ENCODE measurements at places on chromosomes 7 and 10.

DNA sequence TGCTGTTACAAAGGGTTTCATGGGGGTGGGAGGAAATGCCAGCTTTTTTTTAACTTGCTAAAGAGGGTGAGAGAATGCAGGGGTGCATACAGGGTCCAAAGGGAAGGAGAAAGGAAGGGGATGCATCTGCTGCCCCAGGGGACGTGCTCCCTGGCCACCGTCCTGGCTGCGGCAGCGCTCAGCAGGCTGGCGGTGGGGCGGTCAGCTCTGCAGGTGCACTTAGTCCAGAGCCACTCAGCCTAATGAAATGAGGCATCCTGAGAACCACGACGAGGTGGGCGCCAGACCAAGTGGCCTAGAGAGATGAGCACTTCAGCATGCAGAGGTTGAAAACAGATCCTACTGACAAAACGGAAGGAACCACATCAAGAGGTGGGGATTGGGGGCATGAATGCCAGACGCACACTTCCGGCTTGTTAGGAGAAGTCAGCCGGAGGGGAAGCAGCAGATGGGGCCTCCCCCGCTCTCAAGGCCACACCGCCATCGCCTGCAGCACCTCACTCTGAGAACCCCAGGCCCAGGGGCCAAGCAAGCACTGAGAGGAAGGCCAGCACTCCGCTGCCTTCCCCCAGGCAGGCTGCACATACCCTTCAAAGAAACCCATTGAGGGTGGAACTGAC lies 94.5 kb downstream of the MAD1L1 start:
- no peak for DNase-seq

DNA sequence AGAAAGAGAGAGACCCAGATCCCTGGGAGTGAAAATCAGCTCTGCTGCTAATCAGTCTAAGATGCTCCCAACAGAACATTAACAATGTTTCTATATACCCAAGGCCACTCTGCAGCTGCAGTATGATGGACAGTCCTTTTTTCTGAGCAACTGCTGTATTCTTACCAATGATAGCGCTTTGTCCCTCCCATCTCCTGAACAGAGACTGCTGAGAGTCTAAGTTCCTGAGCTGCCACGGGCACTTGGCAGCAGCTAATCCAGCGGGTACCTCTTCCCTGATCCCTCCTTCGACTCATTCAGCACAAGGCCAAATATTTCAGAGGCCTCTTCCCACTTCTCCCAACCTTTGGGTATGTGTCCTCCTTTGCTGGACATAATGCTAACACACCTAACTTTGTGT lies 7.7 kb downstream of the CPVL start:
- DNase-seq, result no peak

DNA sequence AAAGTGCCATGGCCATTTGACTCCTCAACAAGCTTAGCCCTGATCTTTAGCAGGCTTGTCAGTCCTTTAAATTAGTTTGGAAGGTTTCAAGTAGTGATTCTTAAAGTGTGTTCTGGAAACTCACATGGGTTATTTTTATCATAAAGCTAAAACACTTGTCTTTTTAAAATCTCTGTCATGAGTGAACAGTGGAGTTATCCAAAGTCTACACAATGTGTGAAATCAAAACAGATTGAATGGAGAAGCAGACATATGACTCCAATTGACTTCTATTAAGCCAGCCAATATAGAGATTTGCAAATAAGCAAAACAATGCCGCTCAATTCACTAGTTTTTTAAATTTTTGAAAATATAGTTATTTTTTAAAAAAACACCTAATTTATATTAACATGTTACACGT lies 53.3 kb upstream of the SORCS3 start:
- DNase-seq, result no peak

DNA sequence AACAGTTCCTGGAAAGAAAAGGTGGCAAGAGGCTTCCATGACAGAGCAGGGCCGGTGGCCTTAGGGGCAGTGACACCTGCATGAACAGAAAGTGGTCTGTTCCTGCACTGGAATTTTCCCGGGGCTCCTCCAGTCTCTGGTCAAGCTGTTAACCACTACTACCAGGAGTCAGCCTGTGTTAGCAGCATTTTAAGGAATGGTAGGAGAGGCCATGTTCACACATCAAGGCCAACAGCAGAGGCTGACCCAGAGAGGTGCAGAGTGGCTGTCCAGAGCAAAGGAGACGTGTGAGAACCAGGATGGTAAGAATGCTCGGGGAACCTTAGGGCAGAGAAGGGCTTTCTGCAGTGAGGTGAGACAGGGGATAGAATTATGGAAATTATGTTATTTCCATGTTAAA lies 8.5 kb downstream of the H2BK1 start:
- no peak for DNase-seq

- DNase-seq, result no peak
Measured at GRCh38 chr7:30225863-30226613, 58.4 kb upstream of the ZNRF2 start.

- DNase-seq, result no peak
Measured at GRCh38 chr7:157576415-157576814, 239.6 kb downstream of the DNAJB6 start.

- no peak for DNase-seq
Measured at GRCh38 chr7:1738511-1738910, 68.4 kb downstream of the ELFN1 start.

DNA sequence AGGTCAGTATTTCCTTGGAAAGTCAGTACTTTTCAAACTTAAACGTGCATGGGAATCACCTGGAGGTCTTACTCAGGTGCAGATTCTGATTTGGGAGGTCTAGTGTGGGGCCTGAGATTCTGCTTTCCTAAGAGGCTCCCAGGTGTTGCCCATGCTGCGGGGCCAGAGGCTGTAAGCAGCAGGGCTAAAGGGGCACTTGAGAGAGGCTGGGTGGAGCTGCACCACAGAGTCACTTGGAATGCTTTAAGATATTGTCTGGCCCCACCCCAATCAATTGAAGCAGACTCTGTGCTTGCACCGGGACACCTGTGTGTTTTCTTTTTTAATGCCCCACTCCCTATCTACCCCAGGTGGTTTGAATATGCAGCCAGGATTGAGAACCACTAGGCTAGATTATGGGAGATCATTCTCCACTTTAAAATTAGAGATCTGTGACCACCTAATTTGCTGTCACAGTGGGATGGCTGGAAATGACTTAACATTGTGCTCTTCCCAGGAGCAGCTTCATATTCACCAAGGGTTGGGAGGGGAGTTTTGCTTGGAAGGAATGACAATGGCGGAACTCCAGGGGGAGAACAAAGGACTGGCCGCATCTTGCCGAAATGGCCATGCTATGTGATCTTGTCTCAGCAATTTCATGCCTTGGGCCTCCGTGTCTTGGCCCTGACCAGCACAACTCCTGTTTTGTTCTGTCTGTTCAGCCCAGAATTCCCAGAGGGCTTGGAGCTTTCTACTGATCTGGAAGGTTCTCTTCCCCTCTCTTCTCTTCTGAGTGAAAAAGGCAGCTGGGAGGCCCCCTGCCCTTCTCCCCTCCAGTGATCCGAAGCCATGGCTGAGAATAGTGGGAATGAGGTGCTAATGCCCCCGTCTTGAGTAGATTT lies 80.2 kb downstream of the FAM241B start:
- no peak for DNase-seq

DNA sequence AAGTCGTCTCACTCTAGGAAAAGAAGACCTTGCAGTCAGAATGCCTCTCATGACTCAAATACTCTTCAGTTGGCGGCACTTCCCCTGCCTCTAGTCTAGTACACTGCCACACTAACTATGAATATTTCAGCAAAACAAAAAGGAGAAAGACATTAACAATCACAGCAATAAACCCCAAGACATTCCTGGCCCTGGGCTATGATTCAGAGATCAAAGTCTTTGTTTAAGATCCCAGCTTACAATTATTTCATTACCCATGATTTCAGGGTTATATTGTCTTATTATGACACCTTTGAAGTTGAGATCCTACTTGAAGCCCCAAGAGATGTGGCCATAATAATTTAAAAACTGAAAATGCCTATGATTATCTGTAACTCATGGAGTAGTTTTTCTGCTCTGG lies 597.5 kb downstream of the REEP3 start:
- DNase-seq, result no peak

GRCh38 chr7:98557538-98558031 lies 59.5 kb upstream of the NPTX2 start:
- no peak for DNase-seq

- no peak for DNase-seq
Measured at GRCh38 chr10:19928936-19929335, 112.7 kb downstream of the PLXDC2 start.

- no peak for DNase-seq
Measured at GRCh38 chr10:124998624-124999291, 56.8 kb downstream of the ZRANB1 start.

DNA sequence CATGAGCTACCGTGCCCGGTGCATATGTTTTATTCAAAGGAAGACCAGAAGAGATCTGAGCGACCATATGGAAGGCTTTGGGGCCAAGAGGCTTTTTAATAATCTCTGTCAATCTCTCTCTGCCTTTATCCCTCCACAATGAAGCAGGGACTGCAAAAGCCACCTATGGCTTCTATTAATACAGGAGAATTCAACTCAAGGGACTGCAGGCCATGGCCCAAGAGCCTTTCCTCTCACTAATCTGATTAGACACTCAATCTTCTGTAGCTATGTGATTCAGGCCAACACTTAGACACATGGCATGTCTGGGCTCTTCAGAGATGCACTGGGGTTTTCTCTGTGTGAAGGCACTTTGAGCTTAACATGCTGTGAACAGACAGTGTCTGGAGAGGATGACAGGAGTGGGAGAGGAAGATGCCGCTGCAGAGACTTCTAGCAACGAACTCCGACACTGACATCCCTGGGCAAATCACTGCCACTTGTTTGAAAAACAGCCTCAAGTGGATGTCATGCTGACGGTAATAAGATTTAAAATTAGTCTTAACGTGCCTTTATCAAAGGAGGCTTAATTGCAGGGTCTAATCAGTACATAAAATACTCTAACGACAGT lies 114.4 kb upstream of the AOAH start:
- DNase-seq, result no peak

DNA sequence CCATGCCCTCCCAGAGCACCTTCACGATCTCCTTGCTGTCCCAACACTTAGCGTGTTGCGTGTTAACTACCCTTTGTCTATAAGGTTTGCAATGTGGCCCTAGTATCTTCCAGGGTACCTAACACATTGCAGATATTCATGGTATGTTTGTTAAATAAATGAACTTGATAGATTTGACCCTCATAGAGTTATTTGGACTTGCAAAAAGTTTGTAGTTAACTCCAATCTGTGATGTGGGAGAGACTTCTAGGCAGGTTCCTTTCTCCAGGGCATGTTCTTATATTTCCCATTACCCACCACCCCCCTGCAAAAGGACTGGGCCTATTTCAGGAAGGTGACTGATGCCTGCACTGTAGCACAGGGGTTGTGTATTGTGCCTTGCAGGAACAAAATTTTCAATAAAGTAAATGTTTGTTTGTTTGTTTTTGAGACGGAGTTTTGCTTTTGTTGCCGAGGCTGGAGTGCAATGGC lies 612 bp downstream of the HILPDA start:
- DNase-seq, result no peak

DNA sequence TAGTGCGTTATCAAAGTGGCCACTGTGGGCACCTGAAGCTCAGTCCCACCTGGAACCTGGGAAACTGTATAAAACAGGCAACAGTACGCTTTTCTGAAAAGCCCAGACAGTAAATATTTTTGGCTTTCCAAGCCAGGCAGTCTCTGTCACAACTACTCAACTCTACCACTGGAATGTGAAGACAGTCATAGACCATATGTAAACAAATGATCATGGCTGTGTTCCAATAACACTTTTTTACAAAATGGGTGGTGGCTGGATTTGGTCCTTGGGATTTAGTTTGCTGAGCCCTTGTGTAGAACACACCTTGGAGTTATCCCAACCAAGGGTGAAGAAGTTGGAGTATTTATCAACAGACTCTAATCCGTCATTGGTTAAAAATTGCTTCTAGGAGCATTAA lies 259.9 kb downstream of the SKIDA1 start:
- DNase-seq, result no peak

DNA sequence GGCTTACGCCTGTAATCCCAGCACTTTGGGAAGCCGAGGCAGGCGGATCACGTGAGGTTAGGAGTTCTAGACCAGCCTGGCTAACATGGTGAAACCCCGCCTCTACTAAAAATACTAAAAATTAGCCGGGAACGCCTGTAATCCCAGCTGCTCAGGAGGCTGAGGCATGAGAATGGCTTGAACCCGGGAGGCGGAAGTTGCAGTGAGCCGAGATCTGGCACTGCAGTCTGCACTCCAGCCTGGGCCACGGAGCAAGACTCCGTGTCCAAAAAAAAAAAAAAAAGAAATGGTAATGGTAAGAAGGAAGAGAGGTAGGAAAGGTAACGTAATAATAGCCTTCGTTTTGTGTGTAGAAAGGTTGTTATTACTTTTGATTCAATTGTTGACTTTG lies 1.2 kb downstream of the HSPA14 start:
- DNase-seq, result no peak

- DNase-seq, result no peak
Measured at GRCh38 chr7:30012757-30013156, 13.7 kb downstream of the FKBP14 start.

Measured in Panc1 (cell line).